ENCODE measurements at places on chromosomes 1 and 21. TPM values are rescaled to one million over a fixed set of nuclear protein-coding genes. Genes with fewer than 3 reads are reported as not detected.

- DNase-seq, result no peak
- H3K36me3 ChIP-seq, result no peaks in the 10 kb centered on the region
- peak overlapping the region; percentile 96 for H3K27ac ChIP-seq
- no peak overlapping the region for H3K4me3 ChIP-seq
- H3K27me3 ChIP-seq, result peaks cover 63% of the 10 kb centered on the region
Measured at GRCh38 chr1:3312310-3312897, 142.1 kb upstream of the ARHGEF16 start.

Gene LCA5L
- 0.86 TPM for total RNA-seq

GRCh38 chr1:206048582-206048981, 4.4 kb upstream of the RHEX start:
- no peak overlapping the region for H3K27ac ChIP-seq
- no peak overlapping the region for H3K4me3 ChIP-seq
- H3K27me3 ChIP-seq, result peaks cover 3% of the 10 kb centered on the region
- H3K4me1 ChIP-seq, result no peaks in the 10 kb centered on the region

GRCh38 chr1:67264152-67264551, 43.5 kb upstream of the IL12RB2 start:
- no peak overlapping the region for H3K27ac ChIP-seq
- peaks cover 3% of the 10 kb centered on the region for H3K4me1 ChIP-seq

GRCh38 chr1:94125551-94126514, 4.9 kb upstream of the ABCA4 start:
- no peaks in the 10 kb centered on the region for H3K36me3 ChIP-seq
- DNase-seq, result no peak
- H3K4me1 ChIP-seq, result peaks cover 57% of the 10 kb centered on the region
- peak overlapping the region; percentile 83 for H3K27ac ChIP-seq
- H3K4me3 ChIP-seq, result no peak overlapping the region

Gene ELAPOR1
- total RNA-seq, result 0.86 TPM

- H3K27ac ChIP-seq, result peak overlapping the region; percentile 88
- peaks cover 4% of the 10 kb centered on the region for H3K36me3 ChIP-seq
- DNase-seq, result no peak
- no peaks in the 10 kb centered on the region for H3K27me3 ChIP-seq
- H3K4me3 ChIP-seq, result peak overlapping the region; percentile 85
- H3K4me1 ChIP-seq, result peaks cover 43% of the 10 kb centered on the region
Measured at GRCh38 chr1:26827663-26828062, 1.2 kb downstream of the ZDHHC18 start.

DNA sequence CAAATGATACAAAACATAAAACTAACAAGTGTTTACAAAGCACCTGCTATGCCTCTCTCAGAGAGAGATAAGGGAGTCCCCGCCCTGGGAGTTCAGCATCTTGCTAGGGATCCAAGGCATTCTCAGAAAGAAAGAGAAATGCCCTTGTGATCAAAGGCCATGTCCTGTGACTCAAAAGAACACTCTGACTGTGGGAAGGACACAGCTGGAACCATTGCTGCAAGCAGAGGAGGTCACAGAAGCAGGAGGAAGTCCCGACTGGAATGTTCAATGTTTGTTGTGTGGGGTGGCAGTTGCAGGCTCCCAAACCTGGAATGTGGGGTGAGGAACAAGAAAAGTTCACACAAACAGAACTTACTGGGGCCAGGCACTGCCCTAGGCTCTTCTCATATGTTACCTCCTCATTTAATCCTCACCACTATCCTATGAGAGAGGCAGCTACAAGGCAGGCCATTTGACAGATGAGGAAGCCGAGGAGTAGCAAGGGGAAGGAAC, 93.0 kb upstream of the GRIK3 start:
- H3K36me3 ChIP-seq, result no peaks in the 10 kb centered on the region
- no peaks in the 10 kb centered on the region for H3K4me1 ChIP-seq
- H3K27ac ChIP-seq, result no peak overlapping the region

DNA sequence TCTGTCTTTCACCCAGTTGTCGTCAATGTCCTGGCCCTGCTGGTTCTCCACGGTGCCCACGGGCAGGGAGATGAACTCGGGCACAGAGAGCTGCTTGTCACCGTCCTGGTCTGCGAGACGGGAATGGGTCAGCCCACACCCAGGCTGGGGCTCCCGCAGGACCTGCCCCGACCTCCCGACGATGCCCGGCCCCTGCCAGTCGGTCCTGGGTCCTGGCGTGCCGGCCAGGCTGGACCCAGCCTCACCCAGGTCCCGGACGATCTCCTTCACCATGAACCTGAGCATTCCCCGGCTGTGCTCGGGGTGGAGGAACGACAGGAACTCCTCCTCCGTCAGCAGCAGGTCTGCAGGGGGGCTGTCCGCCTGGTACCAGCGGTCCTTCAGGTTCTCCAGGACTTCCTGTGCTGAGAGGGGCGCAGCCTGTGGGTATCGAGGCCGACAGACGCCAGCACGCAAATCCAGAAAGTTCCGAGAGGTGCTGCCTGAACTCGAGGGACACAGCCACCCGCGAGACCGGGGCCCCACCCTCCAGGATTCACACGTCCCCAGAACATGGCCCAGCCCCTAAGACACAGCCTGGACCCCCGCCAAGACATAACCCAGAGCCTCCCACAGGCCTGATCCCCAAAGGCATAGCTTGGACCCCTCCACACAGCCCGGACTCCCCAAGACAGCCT, 4.7 kb upstream of the TNFRSF4 start:
- H3K4me1 ChIP-seq, result no peaks in the 10 kb centered on the region
- no peak overlapping the region for H3K27ac ChIP-seq

GRCh38 chr21:34900376-34900775, 148.7 kb downstream of the RUNX1 start:
- peaks cover 7% of the 10 kb centered on the region for H3K4me1 ChIP-seq
- no peaks in the 10 kb centered on the region for H3K36me3 ChIP-seq
- no peak overlapping the region for H3K27ac ChIP-seq
- no peak overlapping the region for H3K4me3 ChIP-seq

Gene RAVER2
- total RNA-seq, result 18.3 TPM

GRCh38 chr1:31927661-31927980, 10.5 kb downstream of the PTP4A2 start:
- no peak for DNase-seq
- no peaks in the 10 kb centered on the region for H3K27me3 ChIP-seq
- peaks cover 64% of the 10 kb centered on the region for H3K4me1 ChIP-seq
- H3K27ac ChIP-seq, result no peak overlapping the region

- H3K27ac ChIP-seq, result no peak overlapping the region
- H3K4me3 ChIP-seq, result no peak overlapping the region
- no peak for DNase-seq
- H3K36me3 ChIP-seq, result no peaks in the 10 kb centered on the region
- H3K27me3 ChIP-seq, result peaks cover 4% of the 10 kb centered on the region
Measured at GRCh38 chr1:211521102-211521815, 29.3 kb upstream of the RD3 start.

GRCh38 chr1:31587720-31588423, 11.6 kb downstream of the TINAGL1 start:
- peak overlapping the region; percentile 4 for H3K4me3 ChIP-seq
- no peaks in the 10 kb centered on the region for H3K27me3 ChIP-seq
- peak overlapping the region; percentile 85 for H3K27ac ChIP-seq
- peaks cover 45% of the 10 kb centered on the region for H3K4me1 ChIP-seq

- H3K27ac ChIP-seq, result peak overlapping the region; percentile 4
- H3K36me3 ChIP-seq, result peaks cover 8% of the 10 kb centered on the region
- peaks cover 25% of the 10 kb centered on the region for H3K4me1 ChIP-seq
- DNase-seq, result no peak
Measured at GRCh38 chr1:113579256-113580018, 179.8 kb downstream of the PHTF1 start.

Gene NFIA
- total RNA-seq, result 163 TPM

Gene FRRS1
- total RNA-seq, result 22.5 TPM

GRCh38 chr1:228142155-228142691, 2.1 kb downstream of the GUK1 start:
- H3K4me3 ChIP-seq, result peak overlapping the region; percentile 90
- peaks cover 19% of the 10 kb centered on the region for H3K4me1 ChIP-seq
- H3K27me3 ChIP-seq, result peaks cover 3% of the 10 kb centered on the region
- H3K36me3 ChIP-seq, result no peaks in the 10 kb centered on the region

Gene RHEX
- total RNA-seq, result not detected
